Activated naive CD4-positive, alpha-beta T cell treated with anti-CD3 and anti-CD28 coated beads, Interleukin-2, amount 50 U/mL, for 72 hours (primary cell): ENCODE measurements at places on chromosomes 4 and X. TPM values are rescaled to one million over a fixed set of nuclear protein-coding genes. Genes with fewer than 3 reads are reported as not detected.

Gene CT45A3
- total RNA-seq: not detected

GRCh38 chr4:126058596-126058995 lies 743.8 kb downstream of the FAT4 start:
- DNase-seq: no peak

DNA sequence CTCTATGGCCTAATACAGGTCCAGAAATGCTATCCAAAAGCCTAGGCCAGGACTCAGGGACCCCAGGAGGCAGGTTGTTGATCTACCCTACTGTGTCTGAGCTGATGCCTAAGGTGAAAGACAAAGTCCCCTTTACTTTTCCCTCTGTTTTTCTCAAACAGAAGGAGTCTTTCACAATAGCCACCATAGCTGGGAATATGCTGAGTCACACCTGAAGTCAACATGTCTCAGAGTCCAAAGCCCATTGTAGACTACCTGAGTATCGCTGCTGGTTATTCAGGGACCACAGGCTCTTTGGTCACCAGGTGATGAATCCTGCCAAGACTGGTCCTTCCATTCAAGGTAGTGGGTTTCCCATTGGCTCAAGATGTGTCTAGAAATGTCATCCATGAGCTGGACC lies 562.2 kb downstream of the ACTRT1 start:
- DNase-seq: no peak

DNA sequence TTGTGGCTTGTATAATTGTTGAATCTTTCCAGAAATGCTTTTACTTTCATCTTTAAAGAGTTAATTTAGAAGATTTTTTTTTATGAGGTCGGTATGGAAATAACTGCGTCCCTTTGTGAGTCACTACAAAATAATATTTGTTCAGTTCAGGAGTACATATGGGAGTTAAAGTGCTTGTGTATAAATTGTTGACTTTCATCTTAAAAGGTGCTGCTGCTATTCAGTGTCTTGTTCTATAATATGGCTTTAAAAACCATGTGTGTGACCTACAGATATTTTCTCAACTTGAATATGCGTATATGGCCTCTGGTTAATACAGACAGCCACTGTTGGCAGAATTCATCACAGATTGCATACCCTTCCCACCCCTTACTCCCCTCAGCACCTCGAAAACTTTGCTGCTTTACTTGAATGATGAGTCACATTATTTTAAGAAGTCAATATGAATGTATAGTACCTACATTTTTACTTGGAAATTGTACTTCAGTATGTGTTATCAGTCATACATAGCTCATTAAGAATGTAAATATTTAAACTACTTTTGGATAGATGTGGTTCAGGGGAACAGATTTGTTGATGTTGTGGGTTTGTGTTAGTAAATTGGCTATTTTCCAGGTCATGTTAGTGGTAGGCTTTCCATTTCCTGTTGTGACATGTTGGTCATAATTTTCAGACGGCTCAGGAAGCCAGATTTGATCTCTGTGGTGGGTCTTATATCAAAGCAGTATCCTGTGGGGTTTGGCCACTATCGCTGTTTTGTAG lies 1.5 kb downstream of the CLCN3 start:
- DNase-seq: no peak

Gene CSAG1
- total RNA-seq: not detected

Gene EMCN
- total RNA-seq: not detected

DNA sequence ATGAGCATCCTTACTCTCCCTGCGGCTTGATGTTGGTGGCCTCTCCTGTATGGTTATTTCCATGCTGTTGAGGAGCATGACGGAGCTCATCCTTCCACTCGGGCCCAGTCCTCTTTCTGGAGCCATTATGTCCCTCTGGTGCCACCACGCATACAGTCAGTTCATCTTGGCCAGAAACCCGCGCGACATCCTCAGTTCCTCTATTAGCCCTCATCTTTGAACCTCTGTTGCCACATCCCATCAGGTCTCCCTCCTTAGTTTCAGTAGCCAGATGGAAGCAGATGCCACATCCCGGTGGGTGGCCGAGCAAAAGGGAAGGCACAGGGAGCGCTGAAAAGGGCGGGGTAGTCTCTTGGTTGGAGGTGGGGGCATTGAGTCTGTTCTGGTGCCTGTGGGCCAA lies 4.6 kb downstream of the LOC101059915 start:
- no peak for DNase-seq

GRCh38 chrX:54007682-54008081 lies 36.6 kb downstream of the PHF8 start:
- DNase-seq: no peak

DNA sequence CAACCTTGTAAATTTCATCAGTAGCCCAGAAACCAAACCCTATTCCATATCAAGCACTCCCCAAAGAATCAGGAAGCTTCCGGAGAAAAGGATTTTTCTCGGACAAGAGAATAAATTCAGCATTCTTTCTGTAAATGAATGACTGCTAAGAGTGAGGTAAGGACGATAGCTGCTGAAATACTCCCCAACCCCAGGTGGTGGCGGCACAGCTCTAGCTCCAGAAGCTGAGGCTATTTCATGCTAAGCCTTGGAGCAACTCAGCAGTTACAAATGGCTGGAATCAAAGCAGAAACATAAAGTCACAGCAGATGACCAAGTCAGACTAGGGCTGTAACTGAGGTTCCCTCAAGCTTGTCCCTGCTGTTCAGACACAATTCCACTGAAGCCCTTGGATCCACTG lies 13.9 kb upstream of the PCDH19 start:
- DNase-seq: no peak

DNA sequence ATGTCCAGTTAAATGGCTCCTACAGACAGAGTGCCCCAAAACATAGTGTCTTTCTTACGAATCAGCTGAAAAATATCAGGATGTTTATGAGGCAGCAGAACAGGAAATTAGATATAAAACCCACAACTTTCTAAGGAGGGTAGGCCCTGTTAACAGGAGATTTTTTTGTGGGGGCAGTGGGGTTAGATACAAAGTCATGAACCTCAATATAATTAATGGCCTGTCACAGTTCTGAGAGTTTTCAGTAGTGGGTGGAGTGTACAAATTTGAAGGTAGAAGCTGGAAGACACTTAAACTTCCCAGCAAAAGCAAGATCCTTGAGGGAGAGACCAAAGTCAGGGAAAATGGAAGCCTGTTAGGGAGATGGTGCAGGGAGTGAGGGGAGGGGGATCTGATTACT lies 17.4 kb downstream of the PAGE4 start:
- DNase-seq: no peak

DNA sequence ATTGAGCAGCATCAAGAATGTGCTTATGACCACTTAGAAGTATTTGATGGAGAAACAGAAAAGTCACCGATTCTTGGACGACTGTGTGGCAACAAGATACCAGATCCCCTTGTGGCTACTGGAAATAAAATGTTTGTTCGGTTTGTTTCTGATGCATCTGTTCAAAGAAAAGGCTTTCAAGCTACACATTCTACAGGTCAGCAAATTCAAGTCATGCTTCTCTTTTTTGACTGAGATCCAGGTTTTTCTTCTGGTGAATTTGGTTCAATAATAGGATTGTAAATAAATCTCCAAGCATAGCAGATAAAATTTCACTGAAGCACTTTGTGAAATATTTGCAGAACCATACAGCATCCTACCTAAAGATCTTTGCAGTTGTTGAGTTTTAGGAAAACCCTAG lies 218.1 kb downstream of the TLL1 start:
- no peak for DNase-seq

GRCh38 chr4:7761312-7761711 lies 178.3 kb downstream of the AFAP1 start:
- DNase-seq: no peak

DNA sequence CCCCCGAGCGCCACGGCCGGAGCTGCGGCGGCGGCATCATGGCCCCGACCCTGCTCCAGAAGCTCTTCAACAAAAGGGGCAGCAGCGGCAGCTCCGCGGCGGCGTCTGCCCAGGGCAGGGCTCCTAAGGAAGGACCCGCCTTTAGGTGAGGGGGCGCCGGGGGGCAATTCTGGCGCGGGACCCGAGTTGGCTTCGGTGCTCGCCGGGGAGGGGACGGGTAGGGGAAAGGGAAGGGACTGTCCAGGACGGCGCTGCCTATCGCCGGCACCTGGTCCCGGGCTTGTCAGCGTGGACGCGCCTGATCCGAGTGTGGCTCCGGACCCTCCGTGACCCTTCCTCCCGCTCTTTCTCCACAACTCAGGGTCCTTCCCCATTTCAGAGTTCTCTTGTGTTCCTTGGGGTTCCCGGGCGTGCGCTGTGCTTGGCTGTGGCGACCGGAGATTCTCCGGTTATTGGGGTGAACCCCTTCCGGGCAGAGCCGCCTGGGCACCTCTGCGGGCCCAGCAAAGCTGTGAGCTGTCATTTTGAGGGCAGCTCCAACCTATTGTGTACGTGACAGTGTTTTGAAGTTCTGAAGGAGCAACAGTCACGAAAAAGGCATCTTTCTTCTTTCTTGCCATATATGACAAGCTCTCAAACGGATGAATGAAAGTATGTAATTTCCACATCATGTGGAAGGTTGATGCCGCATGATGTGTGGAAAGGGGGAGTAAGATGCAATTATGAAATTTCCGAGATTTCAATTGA lies 522 bp downstream of the FNIP2 start:
- DNase-seq: peak; percentile 46

GRCh38 chrX:53767544-53767943 lies 81.0 kb upstream of the HUWE1 start:
- DNase-seq: no peak

GRCh38 chr4:42676066-42676951 lies 19.4 kb upstream of the ATP8A1 start:
- DNase-seq: no peak

GRCh38 chrX:54922547-54922946 lies 1.9 kb downstream of the TRO start:
- no peak for DNase-seq

GRCh38 chr4:110196871-110197528 lies 1.4 kb downstream of the ELOVL6 start:
- DNase-seq: peak; percentile 62

Gene RTL3
- total RNA-seq: not detected

DNA sequence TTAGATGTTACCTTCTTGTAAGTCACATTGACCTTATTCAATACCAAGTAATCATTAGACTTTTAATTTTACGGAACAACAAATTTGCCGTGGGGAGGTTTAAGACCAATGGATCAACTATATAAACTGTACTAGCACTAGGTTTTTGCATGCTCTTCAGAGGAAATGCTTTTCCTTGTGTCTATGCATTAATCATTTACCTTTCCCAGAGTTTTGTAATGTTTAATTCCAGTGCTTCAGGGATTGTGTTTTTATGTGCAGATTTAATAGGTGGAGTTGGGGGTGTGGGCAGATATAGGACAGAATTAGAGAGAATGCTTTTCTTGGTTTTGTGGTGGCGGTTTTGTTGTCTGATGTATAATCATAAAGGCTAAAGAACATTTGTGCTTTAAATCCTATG lies 76.0 kb upstream of the SMARCA5 start:
- DNase-seq: no peak

- no peak for DNase-seq
Observed at GRCh38 chrX:149286940-149287349, 218.2 kb downstream of the IDS start.

Gene CC2D2A
- not detected for total RNA-seq

DNA sequence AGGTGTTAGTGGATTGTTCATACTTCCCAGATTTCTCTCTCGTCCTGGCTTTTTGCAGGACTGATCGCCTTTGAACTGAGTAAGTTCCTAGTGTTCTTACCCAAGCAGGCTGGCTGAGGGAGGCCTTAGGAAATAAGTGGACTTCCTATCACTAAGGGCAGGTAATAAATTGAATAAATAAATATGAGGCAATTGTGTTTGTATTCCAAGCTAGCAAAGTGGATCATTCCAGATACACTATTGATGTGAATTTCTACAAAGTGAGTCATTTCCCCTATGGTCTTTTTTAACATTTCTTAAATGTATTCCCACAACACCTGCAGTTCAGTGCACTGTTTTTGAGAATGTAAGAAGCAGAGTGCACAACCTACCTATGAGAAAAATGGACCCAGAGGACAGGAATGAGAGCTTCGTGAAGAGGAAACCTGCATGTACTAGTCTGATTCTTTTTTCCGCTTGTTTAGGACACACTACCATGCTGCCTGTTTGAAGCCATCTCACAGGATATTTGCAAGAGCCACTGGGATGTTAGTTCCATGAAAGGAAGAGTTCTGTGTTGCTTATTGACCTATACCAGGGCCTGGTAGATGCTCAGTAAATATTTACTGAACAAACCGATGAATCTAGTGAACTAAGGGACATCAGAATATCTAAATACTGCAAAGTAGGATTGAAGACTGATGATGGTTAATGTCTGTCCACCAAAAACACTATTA lies 29.0 kb upstream of the SMAD1 start:
- no peak for DNase-seq

- no peak for DNase-seq
Observed at GRCh38 chr4:951594-952468, 19.6 kb downstream of the TMEM175 start.

GRCh38 chrX:122188751-122189150 lies 995.3 kb upstream of the GRIA3 start:
- DNase-seq: no peak

Gene FGB
- not detected for total RNA-seq

DNA sequence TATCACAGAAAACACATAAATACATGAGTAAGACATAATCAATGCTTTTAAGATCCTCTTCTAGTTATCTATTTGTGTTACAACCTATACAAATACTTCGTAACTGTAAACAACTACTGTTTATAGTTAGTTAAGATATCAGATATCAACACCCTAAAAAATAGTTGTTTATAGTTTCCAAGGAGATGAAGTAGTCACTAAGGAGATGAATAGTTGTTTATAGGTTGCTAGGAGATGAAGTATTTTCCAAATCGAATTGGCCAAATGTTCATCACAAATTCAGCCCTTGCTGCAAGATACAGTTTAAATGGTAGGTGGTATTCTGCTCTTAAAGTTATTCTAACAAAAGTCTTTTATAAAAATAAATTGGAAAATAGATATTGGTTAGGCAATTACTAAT lies 618.2 kb upstream of the PCDH10 start:
- no peak for DNase-seq

- no peak for DNase-seq
Observed at GRCh38 chrX:122771933-122772332, 412.1 kb upstream of the GRIA3 start.

Gene TAPT1
- total RNA-seq: 52.5 TPM

Gene NMU
- total RNA-seq: 0.35 TPM

- no peak for DNase-seq
Observed at GRCh38 chr4:15375667-15376066, 52.2 kb upstream of the C1QTNF7 start.

DNA sequence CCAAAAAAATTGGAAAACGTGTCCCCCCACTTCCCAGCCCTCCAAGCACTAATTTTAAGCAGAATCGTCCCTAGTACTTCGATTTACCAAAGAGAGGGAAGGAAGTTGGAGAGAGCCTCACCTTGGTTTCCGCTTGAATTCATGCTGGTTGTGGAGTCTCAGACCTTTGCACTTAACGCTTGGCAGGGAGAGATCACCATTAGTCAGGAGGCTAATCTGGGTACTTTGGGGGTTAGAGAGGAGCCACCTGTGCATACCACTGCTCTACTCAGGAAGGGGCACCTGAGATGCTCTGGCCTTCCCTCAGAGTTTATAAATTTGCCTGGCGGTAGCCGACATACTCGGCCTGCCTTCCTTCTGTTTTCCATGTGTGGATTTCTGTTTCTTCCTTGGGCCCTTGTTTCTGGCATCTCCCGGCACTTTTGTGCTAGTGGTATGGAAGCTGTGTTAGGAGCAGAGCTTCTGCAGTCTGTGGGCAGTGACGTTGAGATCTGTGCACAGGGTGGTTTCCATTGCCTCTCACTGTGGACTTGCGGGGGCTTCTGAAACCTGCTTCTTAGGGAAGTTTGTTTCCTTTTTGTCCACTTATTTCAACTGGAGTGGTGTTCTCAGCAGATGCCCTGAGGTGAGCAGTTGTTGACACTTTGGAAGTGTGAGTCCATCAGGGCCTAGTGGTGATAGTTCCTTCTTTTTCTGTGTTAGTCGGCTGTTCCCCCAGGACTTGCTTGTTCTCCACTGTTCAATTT lies 104.2 kb downstream of the TMEM131L start:
- no peak for DNase-seq

Gene TDO2
- total RNA-seq: not detected
